ENCODE measurements at places on chromosomes 5 and 9.

DNA sequence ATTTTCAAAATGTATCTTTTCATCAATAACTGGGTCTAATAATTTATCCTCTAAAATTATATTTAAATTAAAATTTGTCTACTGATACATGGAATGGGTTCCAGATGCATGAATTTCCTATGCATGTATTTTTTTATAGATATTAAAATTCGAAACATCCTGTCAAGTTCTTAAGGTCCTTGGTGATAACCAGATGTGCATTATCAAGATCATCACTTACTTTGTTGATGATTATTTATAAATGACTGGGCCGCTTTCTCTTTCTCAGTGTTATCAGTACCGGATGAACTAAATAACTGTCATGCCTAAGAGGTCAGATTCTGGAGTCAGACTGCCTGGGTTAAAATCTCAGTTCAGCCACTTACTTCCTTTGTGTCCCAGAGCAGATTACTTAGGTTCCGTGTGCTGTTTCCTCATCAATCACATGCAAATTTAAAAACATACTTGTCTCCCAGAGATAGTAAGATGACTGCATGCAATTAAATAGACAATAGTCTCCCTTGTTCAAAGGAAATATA is 124.3 kb downstream of the TEX10 start:
- DNase-seq, result no peak

DNA sequence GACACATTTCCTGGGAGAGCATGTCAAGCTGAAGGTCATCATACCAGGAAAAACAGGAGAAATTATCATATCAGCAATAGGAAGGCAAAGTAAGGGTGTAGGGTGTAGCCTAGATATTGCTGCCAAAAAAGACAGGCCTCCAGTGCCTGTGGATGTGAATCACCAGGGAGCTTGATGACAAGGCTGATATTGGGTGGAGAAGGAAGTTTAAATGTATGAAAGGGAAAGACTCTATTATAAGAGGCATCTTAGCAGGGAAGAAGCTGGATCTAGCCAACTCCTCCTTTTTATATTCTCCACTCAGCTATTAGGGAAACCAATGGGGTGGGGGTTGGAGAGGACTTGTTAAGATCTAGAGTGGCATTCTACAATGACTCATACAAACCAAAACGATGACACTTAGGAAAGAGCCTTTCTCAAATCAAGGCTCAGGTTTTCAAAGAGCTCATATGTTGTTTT is 13.4 kb upstream of the TXNDC8 start:
- DNase-seq, result no peak

GRCh38 chr5:92409134-92409533 is 1026.0 kb upstream of the ARRDC3 start:
- no peak for DNase-seq

DNA sequence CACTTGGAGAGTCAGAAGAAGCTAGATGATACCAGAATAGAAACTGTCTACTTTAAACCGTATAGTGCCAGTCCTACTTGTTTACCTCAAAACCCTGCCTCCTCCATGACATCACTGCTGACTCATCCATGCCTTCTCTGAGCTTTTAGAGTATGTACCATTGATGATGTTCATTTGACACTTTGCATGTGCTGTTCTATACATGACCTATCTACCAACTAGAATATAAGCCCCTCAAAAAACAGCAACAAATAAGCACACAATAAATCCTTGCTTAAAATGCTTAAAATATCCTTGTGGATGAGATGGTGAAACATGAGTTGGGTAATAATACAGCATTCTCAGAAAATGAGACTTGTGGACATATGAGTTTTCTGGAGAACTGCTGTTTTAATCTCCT is 2.6 kb downstream of the CTNNAL1 start:
- peak; percentile 63 for DNase-seq

DNA sequence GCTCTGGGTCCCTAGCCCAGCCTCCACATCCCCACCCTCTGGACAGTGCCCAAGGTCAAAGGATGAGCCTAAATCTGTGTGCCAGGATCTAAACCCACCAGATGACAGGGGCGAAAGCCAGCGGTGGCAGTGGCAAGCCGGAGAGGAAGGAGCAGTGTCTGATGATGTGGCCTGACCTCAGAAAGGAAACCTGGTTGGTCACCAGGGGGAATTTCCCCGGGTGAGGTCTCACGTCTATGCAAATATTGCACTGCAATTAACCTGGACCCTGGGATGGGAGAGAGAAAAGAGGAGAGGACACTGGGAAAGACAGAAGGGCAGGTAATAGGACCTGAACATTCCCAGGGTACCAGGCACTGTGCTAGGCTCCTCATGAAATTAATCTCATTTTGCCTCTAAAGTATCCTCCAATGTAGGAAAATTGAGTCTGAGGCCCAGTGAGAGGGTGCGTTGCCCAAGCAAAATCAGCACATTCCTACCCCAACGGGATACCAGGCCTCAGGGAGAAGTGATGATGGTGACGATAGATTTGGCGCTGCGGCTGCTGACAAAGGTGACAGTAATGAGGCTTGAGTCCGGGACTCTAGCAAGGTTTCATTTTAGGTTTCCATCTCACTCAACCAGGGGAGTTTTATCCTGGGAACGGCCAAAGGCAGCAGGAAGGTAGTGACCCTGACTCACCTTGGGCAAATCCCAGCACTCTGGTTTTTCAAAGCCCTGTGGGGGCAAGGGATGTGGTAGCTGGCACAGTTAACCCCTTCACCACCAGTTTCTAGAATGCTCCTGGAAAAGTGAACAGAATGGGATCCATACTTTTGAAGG is 13.4 kb upstream of the TNIP1 start:
- peak; percentile 68 for DNase-seq

DNA sequence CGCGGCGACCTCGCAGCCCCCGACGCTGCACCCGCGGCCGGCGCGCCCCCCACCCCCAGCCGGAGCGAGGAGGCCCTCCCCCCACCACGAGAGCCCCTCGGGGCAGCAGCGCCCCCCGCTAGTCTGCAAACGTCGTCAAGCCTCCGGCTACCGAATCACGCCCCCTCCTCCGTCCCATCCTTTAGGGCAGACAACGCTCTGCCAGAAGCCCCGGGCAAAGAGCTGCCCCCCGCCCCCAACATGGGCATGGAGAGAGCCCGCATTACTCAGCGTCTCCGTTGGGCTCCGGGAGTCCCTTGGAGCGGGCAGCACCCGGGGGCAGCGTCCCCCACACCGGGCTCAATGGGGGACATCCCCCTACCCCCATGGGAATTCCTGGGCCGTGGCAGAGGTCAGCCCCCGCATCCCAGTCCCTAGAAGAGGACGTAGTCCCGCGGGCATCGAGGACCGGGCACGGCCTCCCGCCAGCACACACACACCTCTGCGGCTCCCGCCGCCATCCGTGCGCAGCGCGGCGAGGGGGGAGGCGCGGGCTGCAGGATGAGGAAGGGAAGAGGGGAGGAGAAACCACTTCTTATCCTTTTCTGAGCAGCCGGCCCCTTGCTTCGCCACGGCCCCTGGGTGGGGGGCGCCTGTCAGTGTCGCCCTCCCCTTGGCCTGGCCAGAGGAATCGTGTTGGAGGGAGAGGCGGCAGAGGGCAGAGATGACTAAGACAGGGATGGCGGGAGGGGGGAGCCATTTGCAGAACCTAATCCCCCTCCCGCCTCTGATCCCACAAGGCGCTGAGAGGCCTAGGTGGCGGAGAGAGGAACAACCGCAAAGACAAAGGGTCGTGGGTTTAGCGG is 750 bp downstream of the DNM1 start:
- no peak for DNase-seq

DNA sequence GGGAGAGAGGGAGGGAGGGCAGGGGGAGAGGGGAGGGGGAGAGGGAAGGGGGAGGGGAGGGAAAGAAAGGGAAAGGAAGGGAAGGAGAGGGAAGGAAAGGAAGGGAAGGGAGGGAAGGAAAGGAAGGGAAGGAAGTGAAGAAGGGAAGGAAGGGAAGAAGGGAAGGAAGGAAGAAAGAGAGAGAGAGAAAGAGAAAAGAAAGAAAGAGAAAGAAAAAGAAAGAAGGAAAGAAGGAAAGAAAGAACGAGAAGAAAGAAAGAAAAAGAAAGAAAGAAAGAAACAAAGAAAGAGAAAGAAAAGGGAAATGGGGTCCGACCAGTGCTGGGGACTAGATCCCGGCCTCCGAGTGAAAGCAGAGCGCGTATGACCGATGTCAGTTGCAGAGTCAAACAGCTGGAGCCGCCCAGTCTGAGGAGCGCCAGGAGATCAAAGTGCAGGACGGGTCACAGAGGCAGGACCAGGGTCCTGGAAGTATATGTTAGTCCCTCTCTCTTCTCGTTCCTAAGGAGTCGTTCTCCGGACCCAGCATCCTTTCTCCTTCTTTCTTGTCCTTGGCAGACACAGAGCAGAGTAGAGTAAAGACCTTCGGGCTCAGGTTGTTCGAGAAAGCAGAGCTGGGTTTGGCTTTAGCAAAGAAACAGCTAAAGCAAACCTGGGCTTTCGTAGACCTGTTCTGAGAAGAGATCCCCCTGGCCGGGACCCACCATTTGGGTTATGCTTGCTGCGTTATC is 305.4 kb upstream of the MSX2 start:
- no peak for DNase-seq

DNA sequence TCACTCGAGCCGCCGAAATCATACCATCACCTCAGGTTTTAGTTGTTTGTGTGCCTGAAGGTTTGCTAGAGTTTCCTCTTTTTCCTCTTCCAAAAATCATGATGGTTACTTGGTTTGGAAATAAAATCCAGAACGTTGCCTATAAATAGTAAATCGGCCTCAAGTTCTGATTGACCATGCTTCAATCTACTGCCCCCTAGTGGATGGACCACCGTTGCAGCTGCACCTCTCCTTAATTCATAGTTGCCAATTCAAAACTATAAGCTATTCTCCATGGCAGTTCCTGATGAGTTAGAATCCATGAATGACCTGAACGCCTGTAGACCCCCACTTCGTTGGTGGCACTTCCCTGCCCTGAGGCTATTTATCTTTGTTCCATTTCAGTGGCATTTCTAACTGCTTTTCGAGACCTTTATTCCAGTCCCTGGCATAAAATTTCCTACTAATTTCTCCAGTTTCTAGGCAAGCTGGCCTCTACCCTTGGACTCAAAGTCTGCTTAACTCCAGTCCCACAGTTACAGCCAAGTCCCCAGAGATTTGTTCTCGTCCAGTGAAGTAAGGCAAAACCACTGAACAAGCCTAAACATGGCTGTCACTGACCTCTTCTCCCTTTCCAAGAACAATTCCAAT is 422.6 kb downstream of the EFNA5 start:
- peak; percentile 28 for DNase-seq

- DNase-seq, result no peak
These were observed 28.8 kb downstream of the FRMD3 start for GRCh38 chr9:83509402-83509801.

DNA sequence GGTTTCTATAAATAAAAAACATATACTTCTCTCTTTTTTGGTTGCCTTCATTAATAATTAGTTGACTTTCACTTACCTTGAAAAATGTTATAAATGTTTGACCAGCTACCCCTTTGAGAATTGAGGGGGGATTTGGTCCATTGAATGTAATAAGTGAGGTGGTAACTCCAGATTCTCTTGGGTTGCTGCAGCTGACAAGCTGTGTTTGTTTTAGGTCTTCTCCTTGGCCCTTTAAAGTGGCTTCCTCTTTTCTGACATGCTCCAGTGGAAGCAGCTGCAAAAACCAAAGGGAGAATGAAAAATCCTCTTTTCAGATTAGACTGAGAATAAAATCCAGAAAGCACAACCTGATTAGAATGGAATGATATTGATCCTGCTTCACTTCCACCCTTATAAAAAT is 410.5 kb downstream of the TMEM38B start:
- no peak for DNase-seq

GRCh38 chr9:76855015-76855414 is 50.9 kb downstream of the PRUNE2 start:
- no peak for DNase-seq

All from stimulated activated CD4-positive, alpha-beta T cell treated with anti-CD3 and anti-CD28 coated beads, Interleukin-2, amount 100 ng/mL, for 24 hours (primary cell).